ENCODE measurements at places on chromosomes 5 and 9.

DNA sequence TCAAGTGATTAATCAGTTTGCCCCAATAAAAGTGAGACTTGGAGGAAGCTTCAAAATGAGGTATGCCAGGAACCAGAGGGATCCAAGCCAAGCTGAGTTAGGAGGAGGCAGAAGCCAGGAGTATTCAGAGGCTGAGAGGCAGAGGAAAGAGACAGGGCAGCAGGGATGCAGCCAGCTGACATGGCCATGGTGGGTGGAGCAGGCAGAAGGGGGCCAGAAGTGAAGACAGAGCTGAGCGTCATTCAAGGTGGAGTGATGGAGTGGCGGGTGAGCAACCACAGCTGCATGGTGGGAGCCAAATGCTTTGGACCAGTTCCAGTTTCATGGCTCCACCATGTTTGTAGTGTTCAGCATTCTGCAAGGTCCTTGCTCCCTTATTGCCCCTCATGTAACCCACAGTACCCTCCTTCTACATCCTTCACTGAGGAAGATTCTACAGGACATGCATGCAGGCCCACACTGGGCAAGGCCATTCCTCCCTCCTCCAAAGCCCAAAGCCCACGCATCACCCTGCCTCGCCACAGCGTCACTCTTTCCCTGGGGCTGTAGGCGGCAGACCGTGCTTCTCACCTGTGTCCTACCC is 100.6 kb downstream of the FSTL4 start:
- DNase-seq: no peak

GRCh38 chr9:127169575-127169883 is 47.1 kb upstream of the ANGPTL2 start:
- DNase-seq: no peak

DNA sequence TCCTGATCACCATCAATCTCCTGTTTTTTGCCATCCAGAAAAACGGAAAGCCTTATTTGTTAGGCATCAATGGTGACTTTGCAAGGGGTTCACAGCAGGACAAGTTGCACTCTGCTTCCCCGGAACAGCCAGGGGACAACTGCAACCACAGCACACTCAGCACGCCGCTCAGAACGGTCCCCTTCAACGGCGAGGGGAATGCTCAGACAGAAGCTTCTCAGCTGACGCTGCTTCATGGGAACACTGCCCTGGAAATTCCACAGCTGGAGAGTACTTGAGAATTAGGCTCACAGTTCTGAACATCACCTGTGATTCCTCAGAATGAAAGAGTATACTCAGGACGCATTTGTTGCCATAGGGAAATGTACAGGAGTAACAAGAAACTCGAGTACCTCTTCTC is 40.1 kb upstream of the PLPP6 start:
- no peak for DNase-seq

- no peak for DNase-seq
Measured at GRCh38 chr9:95640336-95640735, 123.6 kb upstream of the PTCH1 start.

DNA sequence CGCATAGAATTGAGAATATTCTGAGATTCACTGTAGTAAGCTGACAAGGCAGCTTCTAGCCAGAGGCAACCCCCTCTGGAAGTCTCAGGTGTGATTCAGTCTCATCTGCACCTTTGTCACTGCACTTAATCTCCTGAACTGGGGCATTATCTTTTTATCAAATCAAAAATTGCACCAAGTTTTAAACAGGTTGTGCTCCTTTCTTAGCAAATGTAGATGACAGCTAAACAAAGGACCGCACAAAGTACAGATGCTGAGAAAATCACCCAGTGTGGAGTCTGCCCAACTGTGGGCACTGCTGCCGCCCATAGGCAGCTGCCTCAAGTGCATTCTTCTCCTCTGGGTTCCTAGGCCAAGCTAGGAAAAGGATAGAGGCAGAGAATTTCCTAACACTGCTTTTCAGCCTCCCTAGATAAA is 51.1 kb downstream of the STARD4 start:
- no peak for DNase-seq

DNA sequence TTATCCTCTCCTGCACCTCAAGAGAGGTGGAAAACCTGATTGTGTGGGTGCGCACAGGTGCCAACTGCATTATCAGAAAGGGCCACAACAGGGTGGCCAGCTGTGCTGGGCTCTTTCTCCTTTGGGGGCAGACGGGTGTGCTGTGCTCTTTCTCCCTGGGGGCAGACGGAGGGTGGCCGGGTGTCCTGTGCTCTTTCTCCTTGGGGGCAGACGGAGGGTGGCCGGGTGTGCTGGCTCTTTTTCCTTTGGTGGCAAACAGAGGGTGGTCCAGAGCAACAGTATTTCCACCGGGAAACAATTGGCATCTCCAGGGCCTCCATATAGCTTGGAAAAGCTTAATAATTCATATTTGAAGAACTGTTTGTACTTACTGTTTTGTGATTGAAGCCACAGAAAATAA is 6.8 kb downstream of the LMX1B start:
- DNase-seq: no peak

- DNase-seq: no peak
Measured at GRCh38 chr5:18967637-18968036, 1020.4 kb downstream of the CDH18 start.

DNA sequence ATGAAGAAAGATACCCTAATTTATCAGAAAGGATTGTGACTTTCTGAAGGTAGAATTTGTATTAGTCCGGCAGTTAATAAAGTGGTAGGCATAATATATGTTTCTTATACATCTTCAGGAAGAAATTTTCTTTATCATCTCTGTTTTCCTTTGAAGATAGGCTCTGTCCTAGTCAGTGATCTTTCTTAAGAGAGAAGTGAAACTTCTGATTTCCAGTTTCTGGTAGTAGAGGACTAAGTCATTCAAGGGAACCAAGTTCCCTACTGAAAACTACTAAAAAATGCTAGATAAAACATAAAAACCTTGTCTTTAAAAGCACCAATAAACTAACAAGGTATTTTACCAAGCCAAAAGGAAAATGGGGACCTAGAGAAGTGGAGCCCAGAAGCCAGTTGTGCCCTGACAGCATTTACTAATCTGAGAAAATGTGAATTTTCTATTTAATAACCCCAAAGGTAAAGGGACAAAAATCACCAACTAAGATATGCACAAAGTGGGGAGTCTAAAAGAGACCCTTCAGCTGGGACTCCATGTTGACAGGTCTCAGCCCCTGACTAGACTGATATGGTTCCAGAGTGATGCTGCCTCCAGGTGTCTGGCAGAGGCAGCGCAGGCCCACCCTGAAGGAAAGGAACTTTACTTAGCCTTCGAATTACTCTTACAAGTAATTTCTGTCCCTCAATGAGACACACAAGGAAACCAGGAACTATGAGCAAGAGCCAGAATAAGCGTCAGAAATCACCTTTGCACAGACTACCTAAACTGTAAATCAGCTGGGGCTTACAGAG is 72.7 kb downstream of the FAM78A start:
- no peak for DNase-seq

DNA sequence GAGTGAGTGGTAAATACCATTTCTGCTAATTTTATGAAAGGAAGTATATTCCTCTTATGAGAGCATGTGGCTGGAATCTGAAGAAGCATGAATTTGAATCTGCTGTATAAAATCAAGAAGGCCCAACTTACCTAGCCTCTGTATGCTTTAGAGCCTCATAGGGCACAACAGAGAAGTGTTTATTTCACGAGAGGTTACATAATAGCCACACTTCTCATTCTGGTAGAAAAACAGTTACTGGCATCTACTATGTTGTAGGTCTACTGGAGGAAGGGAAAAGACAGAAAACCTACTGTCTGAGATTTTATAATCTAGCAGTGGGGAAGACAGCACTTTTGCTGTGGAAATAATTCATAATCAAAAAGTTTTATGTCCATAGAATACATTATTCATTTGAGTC is 172.6 kb upstream of the ZNF608 start:
- no peak for DNase-seq

DNA sequence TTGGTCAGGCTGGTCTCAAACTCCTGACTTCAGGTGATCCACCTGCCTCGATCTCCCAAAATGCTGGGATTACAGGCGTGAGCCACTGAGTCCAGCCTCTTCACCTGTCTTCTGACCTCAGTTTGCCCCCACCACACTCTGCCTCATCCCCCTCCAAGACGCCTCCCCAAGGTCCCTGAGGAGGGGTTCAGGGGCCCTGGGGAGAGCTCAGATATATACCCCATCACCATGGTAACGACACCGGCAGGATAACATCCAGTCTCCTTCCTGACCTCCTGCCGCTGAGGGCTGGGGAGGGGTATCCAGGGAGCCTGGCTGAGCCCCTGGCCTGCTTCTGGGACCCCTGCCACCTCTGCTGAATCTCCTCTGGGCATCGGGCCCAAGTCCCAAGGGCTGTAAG is 19.7 kb upstream of the PSD2 start:
- DNase-seq: no peak

DNA sequence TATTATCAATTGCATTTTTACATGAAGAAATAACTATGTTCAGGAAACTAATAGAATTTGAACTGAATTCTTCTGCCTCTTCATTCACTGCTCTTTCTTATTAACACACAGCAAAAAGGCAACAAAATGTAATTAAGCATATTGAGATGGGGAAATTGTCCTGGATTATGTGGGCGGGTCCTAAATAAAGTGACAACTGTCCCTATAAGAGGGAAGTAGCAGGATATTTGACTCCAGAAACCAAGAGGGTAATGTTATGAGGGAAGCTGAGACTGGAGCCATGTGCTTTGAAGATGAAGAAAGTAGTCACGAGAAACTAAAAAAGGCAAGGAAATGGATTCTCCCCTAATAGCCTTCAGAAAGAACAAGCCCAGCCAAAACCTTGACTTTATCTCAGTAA is 311.2 kb upstream of the PIK3R1 start:
- no peak for DNase-seq

DNA sequence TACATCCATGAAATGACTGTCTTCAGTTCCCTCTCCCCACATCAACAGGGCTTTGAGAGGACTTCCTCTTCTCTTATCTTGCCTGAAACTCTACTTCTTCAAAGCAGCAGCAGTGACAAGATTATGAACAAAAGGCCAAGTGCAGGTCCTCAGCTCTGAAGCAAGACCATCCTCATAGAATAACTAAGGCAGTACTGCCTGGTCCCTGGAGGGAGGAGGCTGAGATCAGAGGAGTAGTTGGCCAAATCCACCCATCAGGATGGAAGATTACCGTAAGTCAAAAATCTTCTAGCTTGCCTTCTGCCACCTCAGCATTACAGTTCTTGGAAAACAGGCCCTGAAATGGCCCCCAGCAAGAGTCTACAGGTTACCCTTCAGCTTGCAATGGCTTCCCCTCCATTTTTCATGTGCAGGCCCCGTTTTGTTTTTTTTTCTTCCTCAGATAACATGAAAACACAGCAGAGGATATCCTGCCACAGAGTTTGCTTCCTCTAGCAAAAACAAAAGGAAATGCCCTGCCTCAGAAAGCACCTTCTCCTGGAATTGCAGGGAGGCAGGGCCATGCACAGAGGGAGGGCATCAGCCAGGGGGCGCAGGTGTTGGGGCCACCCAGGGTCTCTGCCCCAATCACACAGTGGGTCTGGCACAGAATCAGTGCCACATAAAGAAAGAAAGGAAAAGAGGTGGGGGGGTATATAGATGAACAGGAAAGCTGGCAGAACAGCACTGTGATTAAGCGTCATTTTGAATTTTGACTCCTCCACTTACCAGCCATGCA is 40.0 kb downstream of the KLHL3 start:
- DNase-seq: peak; percentile 39

DNA sequence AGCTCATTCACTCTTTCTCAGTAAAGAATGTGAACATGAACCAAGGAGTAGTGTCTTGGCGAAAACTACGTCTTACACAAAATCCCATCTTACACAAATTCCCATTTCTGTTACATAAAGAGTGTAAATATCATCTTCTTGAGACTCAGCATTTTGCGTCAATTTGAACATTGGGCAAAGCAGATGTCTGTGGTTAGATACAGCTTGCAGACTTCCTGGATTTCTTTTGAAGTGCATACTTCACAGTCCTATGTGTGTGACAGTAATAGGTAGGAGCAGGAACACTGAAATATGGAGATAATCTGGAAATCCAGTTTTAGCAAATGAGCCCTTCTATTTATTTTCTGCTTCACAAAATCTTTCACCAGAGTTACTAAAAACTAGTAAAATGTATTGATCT is 58.8 kb downstream of the C6 start:
- DNase-seq: no peak

- DNase-seq: no peak
Measured at GRCh38 chr5:10046676-10047075, 203.0 kb downstream of the ATPSCKMT start.

DNA sequence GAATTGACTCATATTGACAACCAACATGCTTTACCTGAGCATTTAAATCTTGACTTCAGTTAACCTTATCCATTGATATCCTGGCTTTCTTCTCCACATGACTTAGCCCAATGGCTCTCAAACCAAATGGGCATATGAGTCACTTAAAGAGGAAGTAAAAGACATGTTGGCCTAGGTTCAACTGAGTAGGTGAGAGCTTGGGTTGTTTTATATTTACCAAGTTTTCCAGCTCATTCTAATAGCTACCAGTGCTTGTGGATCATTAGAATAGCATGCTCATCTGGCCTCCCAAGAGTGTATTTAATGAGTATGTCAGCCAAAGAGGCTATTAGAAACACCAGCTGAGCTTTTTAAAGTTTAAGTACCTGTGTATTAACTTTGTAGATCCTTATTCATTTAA is 1049.0 kb downstream of the PTPRD start:
- no peak for DNase-seq

DNA sequence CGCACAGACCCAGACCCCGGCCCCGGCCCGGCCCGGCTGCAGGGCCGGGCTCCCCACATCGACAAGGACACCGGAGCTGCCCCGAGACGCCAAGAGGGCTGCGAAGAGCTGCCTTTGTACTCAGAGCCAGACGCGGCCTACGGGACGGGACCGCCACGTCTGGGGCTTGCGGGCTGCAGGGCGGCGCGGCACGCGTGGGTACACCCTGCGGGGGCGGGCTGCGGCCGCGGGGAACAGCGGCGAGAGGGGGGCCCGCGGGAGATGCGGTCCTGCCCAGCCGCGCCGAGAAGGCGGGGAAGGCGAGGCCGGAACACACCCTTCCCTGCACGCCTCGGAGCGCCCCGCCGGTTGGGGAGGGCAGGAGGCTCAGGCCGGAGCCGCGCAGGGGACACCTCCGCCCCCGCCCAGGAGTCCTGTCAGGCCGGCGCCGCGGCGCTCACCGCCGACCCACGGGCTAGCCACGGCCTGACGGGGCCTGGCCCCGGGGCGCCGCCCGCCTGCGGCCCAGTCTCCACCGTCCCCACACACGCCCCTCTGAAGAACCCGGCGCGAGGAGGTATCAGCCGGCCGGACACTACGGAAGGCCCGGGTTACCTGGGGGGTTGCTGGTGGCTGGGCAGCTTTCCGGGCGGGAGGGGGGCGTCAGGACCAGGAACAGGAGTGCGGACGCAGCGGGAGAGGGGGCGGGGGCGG is 478 bp downstream of the RAB14 start:
- DNase-seq: peak; percentile 53

DNA sequence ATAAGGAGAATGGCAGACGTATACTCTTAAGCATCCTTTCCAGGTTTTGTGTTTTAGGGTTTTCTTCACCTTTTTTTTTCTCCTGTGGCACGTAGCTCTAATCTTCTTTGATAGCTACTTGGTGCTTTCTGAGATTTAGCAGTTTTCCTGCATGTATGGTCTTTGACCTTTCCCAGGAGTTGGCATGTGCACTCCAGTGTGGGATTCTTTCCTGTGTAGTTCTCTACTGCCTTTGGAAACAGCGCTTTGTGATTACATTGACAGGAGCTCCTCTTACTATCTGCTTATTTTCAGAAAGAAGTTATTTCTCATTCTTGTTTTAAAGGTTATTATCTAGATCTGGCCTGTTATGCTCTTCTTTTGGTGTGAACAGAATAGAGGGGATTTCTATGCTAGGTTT is 65.5 kb downstream of the UNC13B start:
- DNase-seq: no peak
